ENCODE measurements at places on chromosomes 4 and X.

DNA sequence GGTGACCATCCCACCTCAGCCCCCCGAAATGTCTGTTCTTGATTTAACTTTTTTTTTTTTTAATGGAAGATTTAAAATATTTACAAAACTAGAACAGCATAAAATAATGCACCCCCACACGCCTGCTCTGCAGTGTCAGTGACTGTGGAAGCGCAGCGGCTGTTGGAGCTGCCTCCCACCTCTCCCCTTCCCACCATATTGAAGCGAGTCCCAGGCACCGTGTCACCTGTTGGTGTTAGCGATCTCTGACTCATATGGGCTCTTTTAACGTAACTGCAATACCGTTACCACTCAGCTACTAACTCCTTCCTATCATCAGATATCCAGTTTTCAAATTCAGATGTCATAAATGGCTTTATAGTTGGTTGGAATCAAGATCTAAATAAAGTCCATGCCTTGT, 17.1 kb upstream of the TADA2B start:
- DNase-seq: no peak

GRCh38 chr4:162352580-162353107, 188.8 kb upstream of the FSTL5 start:
- DNase-seq: no peak

DNA sequence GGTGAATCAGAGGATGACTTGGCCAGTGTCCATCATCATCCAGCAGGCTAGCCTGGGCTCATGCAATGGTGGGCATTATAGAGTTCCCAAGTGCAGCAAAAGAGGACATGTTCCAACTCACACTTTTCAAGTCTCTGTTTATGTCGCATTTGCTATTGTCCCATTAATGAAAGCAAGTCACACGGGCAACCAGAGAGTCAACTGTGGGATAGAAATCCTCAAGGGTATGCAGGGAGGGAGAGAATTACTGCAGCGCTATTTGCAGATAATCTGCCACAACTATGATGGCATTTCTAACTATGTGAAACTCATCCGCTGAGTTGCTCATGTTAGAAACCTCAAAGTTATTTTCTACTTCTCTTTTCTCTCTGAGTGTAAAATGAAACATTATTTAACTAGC, 78.5 kb upstream of the TAB3 start:
- no peak for DNase-seq

DNA sequence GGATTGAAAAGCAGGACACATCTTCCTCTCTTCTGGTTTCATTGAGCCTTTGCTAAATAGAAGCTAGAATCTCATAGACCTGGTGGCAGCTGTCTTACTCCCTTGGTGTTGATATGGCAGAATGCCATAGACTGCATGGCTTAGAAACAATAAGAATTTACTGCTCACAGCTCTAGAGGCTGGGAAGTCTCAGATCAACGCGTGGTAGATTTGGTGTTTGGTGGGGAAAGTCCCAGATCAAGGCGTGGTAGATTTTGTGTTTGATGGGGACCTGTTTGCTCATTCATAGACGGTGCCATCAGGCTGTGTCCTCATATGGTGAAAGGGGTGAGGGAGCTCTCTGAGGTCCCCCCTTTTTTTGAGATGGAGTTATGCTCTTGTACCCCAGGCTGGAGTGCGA, 57.6 kb upstream of the PPP2R3B start:
- no peak for DNase-seq

GRCh38 chr4:53019485-53020382, 157.6 kb downstream of the RASL11B start:
- peak; percentile 52 for DNase-seq

GRCh38 chrX:3518870-3519269, 172.4 kb upstream of the MXRA5 start:
- DNase-seq: peak; percentile 64

DNA sequence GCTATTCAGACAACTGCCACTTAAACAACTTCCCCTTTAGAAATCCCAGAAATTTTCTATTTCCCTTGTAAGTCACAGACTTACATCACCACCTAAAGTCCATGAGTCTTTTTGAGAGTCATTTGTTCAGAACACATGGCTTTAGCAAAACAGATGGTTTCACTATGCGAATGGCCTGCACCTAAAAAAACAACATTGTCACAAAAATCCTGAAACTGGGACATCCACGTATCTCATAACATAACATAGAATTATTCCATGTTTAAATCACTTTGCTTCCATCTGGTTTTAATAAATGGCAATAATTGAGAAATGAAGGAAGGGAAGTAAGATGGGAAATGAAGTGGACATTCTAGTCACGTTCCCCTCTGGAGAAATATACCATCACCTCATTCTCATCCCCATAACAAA, 155.3 kb upstream of the EDNRA start:
- DNase-seq: no peak

- DNase-seq: no peak
Observed at GRCh38 chr4:7507381-7507780, 72.7 kb upstream of the PSAPL1 start.

DNA sequence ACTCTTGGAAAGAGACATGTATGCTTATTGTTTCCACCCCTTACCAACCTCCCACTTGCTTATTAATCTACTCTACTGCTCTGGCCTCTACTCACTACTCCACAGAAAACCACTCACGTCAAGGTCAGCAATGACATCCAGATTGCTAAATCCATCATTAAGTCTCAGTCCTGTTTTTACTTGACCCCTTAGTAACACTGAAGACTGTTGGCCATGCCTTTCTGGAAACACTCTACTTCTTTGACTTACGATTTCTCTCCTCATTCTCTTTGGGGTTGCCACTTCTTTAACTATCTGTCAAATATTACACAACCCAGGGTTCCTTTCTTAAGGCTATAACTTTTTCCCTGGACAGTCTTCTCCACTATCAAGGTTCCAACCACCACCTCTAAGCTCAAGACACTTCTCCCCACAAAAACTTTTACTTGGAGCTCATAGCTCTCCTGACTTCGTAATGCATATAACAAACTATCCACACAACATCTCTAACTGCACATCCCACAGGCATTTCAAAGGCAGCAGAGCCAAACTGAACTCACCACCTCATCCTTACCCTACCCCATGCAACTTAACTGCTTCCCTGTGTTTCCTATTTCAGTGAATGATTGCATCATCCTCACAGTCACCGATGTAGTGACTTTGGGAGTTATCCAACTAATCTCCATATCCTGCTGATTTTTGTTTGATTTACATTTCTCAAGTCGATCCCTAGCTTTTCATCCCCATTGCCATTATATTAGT, 15.8 kb upstream of the MAGEA4 start:
- DNase-seq: peak; percentile 21

DNA sequence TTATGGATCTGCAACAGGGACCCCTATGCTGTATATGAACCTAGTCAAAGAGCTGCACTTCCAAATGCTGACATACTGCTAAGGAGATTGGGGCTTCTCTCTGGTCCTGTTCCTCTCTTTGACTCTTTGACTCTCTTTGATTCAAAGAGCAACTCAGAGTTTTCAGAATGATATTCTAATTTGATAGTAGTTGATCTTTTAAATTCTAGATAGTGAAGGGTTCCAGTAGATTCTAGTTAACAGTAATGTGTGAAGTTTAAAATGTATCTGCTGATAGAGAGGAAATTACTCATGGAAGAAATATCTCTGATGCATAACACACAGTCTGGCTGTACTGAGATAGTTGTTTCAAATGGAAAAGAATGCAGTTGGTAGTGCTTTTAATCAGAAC, 239.1 kb downstream of the RASL11B start:
- DNase-seq: peak; percentile 56

- DNase-seq: peak; percentile 61
Observed at GRCh38 chr4:71293705-71294104, 45.1 kb upstream of the SLC4A4 start.

DNA sequence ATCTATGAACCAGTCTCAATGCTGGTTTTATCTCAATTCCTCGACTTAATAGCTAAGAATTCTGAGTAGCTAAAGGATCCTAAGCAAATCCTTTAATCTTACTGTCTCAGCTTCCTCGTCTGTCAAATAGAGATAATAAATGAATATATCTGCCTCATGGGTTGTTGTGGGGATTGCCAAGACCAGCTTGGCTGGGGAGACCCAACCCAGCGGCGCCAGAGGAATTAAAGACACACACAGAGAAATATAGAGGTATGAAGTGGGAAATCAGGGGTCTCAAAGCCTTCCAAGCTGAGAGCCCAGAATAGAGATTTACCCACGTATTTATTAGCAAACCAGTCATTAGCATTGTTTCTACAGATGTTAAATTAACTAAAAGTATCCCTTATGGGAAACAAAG, 41.9 kb downstream of the SLC34A2 start:
- DNase-seq: no peak

- DNase-seq: peak; percentile 5
Observed at GRCh38 chr4:165779950-165780670, 92.9 kb upstream of the TLL1 start.

- no peak for DNase-seq
Observed at GRCh38 chr4:17630228-17630627, 15.8 kb downstream of the MED28 start.

DNA sequence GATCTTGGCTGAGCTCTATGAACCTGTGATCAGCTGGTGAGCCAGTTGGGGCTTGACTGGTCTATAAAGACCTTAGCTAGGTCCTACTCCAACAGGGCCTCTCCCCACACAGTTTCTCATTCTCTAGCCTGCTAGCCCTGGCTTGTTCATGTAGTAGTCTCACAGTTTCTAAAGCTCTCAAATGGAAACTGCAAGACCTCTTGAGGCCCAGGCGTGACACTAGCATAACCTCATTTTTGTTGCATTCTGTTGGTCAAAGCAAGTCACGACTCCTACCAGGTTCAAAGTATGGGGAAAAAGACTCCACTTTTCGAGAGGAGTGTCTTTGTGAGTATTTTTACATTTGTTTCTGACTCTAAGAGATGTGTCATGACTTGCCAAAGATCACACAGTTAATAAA, 50.9 kb downstream of the CEP44 start:
- no peak for DNase-seq

DNA sequence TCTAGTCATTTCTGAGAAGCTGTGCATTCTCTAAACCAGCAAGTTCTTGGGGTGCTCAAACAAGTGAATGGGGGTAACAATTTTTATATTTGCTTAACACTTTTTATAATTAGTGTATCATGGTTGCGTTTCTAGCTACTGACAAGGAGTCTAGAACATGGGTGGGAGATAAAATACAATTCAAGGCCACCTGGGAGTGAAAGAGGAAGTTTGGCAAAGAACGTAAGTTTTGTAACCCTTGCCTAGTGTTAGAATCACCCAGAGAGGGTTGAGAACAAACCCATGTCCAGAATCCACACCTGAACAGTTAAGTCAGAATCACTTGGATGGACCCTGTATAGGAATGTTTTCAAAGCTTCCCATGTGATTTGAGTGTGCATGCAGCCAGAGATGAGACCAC, 92.7 kb downstream of the AFF2 start:
- no peak for DNase-seq

- no peak for DNase-seq
Observed at GRCh38 chrX:135109554-135109953, 10.8 kb downstream of the ETDB start.

- no peak for DNase-seq
Observed at GRCh38 chr4:84927428-84927827, 39.1 kb downstream of the WDFY3 start.

- peak; percentile 66 for DNase-seq
Observed at GRCh38 chrX:110412971-110413726, 54.5 kb downstream of the RTL9 start.

- DNase-seq: no peak
Observed at GRCh38 chr4:81607950-81608349, 136.2 kb upstream of the RASGEF1B start.

DNA sequence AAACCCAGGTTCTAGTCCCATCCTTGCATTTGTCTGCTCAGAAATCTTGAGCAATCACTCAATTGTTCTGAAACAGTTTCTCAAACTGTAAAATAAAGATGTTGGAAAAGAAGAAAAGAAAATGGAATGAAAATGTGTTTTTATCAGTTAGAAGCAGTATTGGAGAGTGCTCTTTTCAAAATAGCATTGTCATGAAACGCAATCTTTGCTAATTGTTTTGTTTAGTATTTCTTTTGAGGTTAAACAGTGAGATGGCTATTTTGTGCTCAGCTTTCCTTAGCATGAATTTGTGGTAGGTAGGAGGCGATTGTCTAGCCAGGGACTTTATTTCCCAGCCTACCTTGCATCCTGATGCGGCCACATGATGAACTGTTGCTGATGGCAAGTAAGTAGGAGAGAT, 10.6 kb upstream of the HPF1 start:
- DNase-seq: no peak

All from GM03348 (cell line).